ENCODE measurements at places on chromosomes 4 and X.

- no peak for DNase-seq
Observed at GRCh38 chr4:41750121-41750625, 1.6 kb upstream of the PHOX2B start.

DNA sequence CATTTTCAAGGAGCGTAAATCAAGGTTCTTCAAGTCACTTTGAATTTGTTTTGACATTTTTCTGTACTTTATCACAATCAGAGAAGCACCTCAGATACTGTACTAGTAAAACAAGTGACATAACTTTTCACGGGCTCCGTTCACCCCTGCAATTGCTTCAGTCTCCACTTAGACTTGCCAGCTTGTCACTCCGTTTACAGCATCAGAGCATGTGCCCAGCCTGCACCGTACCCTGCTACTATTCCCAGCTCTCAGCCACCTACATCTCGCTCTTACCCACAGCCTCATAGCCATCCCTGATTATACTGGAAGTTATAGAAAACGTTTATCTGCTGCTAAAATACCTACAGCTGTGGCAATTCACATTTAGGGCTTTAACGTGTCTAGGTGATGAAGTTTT lies 135.3 kb upstream of the TENM3 start:
- DNase-seq, result no peak

- no peak for DNase-seq
Observed at GRCh38 chrX:80799584-80799983, 10.1 kb downstream of the BRWD3 start.

- peak; percentile 2 for DNase-seq
Observed at GRCh38 chrX:134999469-134999868, 8.7 kb downstream of the SMIM10 start.

DNA sequence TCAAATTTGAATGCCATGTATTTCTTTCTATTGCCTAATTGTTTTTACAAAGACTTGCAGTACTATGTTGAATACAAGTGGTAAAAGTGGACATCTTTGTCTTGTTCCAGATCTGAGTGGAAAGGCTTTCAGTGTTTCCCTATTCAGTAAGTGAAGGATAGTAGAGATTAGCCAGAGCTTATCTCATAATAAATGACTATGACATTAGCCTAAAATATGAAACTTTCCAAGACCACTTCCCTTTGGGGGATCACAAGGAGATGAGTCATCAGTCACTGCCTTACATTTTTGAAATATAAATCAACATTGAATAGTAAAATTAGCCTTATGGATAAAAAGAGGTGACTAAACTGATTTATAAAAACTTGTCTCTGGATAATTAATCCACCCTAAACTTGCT lies 554.1 kb upstream of the MAGEB2 start:
- DNase-seq, result no peak

GRCh38 chr4:56475917-56476316 lies 8.5 kb downstream of the SRP72 start:
- DNase-seq, result no peak

GRCh38 chr4:177737387-177737940 lies 295.2 kb upstream of the AGA start:
- DNase-seq, result no peak

DNA sequence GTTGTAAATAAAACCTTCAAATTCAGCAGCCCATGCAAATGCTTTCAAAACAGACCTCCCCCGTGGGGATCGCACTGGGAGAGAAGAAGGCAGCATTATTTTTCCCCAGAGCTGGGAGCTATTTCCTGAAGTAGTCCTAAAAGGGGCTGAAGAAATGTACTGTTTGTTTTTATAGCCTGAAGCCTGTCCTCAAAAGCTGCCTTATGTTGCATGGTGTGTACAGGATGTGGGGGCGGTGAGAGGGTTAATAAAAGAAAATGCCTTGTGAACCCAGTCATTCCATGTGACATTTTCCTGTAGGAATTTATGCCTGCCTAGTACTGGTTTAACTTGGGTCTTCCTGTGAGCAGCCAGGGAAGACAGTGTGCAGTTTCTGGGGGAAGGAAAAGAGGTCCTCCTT lies 144.1 kb downstream of the SOWAHB start:
- DNase-seq, result no peak

DNA sequence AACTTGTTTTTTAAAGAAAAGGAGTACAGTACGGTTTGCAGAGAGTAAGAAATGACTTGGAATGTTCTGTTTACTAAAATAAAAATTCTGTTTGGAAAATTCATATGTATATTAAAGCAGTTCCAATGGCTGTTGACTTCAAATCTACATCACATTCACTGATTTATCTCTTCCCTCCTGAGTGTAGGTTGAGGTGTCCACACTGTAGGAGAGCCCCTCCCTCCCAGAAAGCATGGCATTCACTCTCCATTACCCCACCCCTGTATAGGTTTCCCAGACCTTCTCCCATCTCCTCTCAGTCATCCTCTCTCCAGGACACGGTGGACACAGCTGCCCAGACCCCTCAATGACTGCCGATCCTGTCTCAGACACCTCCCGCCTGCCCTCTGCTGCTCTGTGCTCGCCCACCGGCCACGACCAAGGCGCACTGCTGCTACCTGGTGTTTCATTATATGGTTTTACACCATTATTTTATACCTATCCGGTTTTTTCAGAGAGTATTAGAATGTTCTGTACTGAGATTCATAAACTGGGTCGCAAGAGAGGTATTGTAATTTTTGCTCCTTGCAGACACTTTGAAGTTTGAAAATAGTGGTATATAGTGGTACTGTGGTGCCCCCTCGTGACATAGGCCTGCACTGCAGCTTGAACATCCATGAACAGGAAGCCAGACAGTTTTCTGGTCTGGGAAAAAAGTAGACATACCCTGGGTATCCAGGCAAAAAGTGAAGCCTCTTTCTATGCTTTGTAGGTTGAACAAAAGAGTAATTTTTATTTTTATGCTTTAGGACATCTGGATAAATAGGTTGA lies 38.8 kb upstream of the BEX4 start:
- peak; percentile 25 for DNase-seq
